ENCODE measurements at places on chromosomes 4 and X.

GRCh38 chr4:115229873-115230272, 116.5 kb upstream of the NDST4 start:
- DNase-seq: no peak

DNA sequence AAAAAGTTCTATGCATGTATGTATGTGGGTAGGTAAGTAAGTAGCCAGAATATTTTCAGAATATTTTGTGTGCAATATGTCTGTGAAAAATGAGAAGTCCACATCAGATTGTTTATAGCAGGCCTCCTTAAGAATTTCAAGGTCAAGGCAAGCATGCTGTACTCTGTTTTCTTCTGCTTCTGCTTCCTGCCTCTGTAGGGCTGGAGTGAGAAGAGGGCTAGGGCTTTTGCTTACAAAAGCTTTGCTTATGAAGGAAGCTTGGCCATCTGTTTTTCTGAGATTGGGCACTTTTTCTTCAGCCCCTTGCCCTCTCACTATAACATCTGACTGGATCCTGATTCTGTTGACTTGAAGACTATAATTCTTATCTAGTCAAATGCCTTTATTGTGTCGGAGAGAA, 150.4 kb downstream of the EMCN start:
- no peak for DNase-seq

GRCh38 chr4:29467044-29467717, 1253.0 kb upstream of the PCDH7 start:
- no peak for DNase-seq

- DNase-seq: no peak
Observed at GRCh38 chr4:67933038-67933437, 30.3 kb downstream of the TMPRSS11A start.

DNA sequence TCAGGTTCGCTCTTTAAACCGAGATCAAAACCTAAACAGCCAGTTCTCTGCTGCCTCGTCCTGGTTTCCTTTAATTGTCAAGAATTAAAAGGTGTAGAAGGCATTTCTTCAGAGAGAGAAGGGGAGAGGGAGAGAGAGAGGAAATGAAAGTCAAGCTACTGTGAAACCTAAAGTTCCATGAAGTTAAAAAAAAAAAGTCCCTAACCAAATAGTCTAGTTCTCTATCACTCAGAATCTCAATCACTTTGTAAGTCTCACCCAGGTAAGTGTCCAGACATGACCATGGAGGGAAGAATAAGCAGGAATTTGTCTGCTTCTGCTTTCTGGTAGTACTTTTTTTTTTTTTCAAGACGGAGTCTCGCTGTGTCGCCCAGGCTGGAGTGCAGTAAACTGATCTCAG, 18.8 kb upstream of the SMIM14 start:
- DNase-seq: no peak
